ENCODE measurements at places on chromosomes 6 and 20. TPM values are rescaled to one million over a fixed set of nuclear protein-coding genes. Genes with fewer than 3 reads are reported as not detected.

The EYS gene
- total RNA-seq, result 0.08 TPM

The ULBP3 gene
- 0.99 TPM for total RNA-seq

The CALHM4 gene
- total RNA-seq, result not detected

The VNN1 gene
- 1.1 TPM for total RNA-seq

The ARMH2 gene
- total RNA-seq, result not detected

The FHL5 gene
- total RNA-seq, result 5.3 TPM

The C20orf141 gene
- not detected for total RNA-seq

The PDCD2 gene
- 30.6 TPM for total RNA-seq

The FAM209B gene
- total RNA-seq, result 0.47 TPM

The ZC2HC1B gene
- total RNA-seq, result not detected

The CAGE1 gene
- total RNA-seq, result not detected

The MYCT1 gene
- 15.0 TPM for total RNA-seq

The DUSP15 gene
- total RNA-seq, result 5.1 TPM

The KCNK5 gene
- 0.47 TPM for total RNA-seq

The FNDC1 gene
- total RNA-seq, result 1.8 TPM

The SLC17A1 gene
- total RNA-seq, result not detected

The BLOC1S5 gene
- 8.5 TPM for total RNA-seq

The CAP2 gene
- 149 TPM for total RNA-seq

The MAVS gene
- 44.9 TPM for total RNA-seq

The KPNA5 gene
- total RNA-seq, result 7.8 TPM

The DLL1 gene
- 11.7 TPM for total RNA-seq

The PRICKLE4 gene
- 0.88 TPM for total RNA-seq

The CALHM6 gene
- 1.7 TPM for total RNA-seq

The COL11A2 gene
- 1.3 TPM for total RNA-seq

The LAMP5 gene
- not detected for total RNA-seq

The PCMTD2 gene
- 62.9 TPM for total RNA-seq

The SLC17A2 gene
- total RNA-seq, result not detected

The HLA-F gene
- total RNA-seq, result 29.4 TPM

The HLA-DOA gene
- 1.8 TPM for total RNA-seq

The CTAGE9 gene
- total RNA-seq, result not detected

The PBOV1 gene
- total RNA-seq, result not detected

The CUL7 gene
- 7.0 TPM for total RNA-seq

The SUMO4 gene
- 0.27 TPM for total RNA-seq
